Activated effector memory CD4-positive, alpha-beta T cell treated with Interleukin-2 at 50 U/mL for 16 hours (primary cell): ENCODE measurements at places on chromosomes 12 and 14.

GRCh38 chr14:99100497-99101270 lies 171.3 kb downstream of the BCL11B start:
- DNase-seq: no peak

- no peak for DNase-seq
Observed at GRCh38 chr14:61417883-61418455, 96.6 kb downstream of the PRKCH start.

- no peak for DNase-seq
Observed at GRCh38 chr14:67186172-67186768, 3.0 kb upstream of the GARIN2 start.

GRCh38 chr14:29461506-29461905 lies 466.1 kb downstream of the PRKD1 start:
- no peak for DNase-seq

DNA sequence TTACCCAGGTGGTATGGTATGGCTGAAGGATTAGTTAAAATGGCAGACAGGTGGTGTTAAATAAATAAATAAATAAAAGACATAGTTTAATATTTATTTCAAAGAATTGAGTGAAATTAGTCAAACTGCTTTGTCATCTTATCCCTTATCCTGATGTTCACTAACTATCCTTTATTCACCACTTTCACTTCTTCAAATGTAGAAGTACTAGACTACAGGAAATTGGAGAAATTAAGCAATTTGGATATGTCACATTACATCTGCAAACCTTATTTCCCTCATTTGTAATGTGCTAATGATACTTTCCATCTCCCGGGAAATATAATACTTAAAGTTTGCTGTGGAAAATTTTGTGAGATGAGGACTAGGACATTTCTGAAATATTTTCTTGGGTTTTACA lies 1195.7 kb downstream of the LRFN5 start:
- no peak for DNase-seq

DNA sequence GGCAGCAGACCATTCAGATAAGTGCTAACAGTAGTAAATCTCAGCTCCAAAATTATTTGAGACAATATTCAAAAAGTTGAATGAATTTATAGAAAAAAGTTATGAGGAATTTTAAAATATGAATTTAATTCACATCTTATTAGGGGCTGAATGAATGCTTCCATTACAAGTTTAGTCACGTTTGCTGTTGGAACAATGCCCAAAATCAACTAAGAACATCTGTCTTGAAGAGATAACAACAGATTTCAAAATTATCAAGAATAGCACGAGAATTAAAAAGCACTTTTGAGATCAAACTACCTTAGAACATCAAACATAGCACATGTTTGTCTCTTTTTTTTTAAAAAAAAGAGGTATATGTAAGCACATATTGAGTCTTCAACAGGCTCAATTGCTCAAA lies 115.4 kb upstream of the PPFIA2 start:
- no peak for DNase-seq

DNA sequence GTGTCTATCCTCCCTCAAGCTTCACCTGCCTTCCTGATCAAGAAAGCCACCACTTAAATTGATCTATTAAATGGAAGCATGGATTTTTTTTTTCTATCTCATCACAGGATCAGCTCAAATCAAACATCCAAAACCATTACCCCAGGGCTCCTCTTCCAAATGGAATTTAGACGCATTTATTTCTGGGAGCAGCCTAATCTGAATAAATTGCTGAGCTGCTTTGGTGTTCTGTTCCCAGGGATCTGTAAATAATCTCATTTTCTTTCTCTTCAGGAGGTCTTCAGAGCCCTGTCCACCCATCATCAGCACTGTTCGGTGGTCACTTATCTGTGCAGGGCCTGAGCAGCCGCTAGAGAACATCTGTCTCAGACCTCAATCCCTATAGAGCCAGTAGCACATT lies 695.4 kb upstream of the TMEM132C start:
- no peak for DNase-seq

DNA sequence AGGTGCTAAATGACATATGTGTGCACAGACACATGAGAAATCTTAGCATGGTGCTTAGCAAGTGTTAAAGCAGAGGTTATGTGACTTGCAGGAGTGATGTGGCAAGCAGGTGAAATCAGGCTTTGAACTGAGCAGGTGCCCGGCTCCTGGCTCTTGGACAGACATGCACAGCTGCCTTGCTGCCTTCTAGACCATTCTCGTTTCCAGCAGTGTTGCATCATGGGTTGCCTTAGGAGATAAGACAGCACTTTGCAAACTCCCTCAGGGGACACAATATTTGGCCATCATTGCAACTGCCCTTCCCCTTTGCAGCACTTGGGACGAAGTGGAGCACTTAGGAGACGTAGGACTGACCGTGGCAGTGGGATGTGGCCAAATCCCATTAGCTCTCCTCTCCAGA lies 17.2 kb upstream of the GSC start:
- DNase-seq: no peak

GRCh38 chr12:70628701-70629480 lies 8.3 kb downstream of the PTPRB start:
- no peak for DNase-seq

GRCh38 chr12:30913323-30913722 lies 13.2 kb upstream of the TSPAN11 start:
- DNase-seq: no peak

GRCh38 chr12:3587402-3588013 lies 96.5 kb downstream of the PRMT8 start:
- no peak for DNase-seq
